ENCODE measurements at places on chromosomes 6 and 20. TPM values are rescaled to one million over a fixed set of nuclear protein-coding genes. Genes with fewer than 3 reads are reported as not detected.

The CST2 gene
- not detected for total RNA-seq

The PCNA gene
- 98.5 TPM for total RNA-seq

The CCN5 gene
- total RNA-seq: not detected

The NFATC2 gene
- 2.4 TPM for total RNA-seq

The IYD gene
- not detected for total RNA-seq

The SRC gene
- total RNA-seq: 4.1 TPM

The SLC12A5 gene
- total RNA-seq: 0.44 TPM

The TNFRSF6B gene
- 3.2 TPM for total RNA-seq

The LGSN gene
- not detected for total RNA-seq

The ARFGEF2 gene
- 36.0 TPM for total RNA-seq

The TCF15 gene
- total RNA-seq: 0.87 TPM

The SLC22A16 gene
- not detected for total RNA-seq

The ADGRF1 gene
- not detected for total RNA-seq

The FAM217A gene
- not detected for total RNA-seq

The PTPRK gene
- total RNA-seq: 78.6 TPM

The CST5 gene
- total RNA-seq: not detected

The ADGB gene
- total RNA-seq: not detected

The PTCRA gene
- not detected for total RNA-seq

The NKAPL gene
- 0.22 TPM for total RNA-seq

The KIF6 gene
- total RNA-seq: under 0.01 TPM

The C20orf204 gene
- 6.9 TPM for total RNA-seq

The PRND gene
- under 0.01 TPM for total RNA-seq

The LCA5 gene
- 2.2 TPM for total RNA-seq

The IRF4 gene
- not detected for total RNA-seq

The GMEB2 gene
- total RNA-seq: 5.4 TPM

The HLA-DQB2 gene
- total RNA-seq: not detected

The PROCR gene
- 328 TPM for total RNA-seq

The PAK5 gene
- not detected for total RNA-seq

The CPXM1 gene
- total RNA-seq: 0.22 TPM

The TXNDC5 gene
- 2,121 TPM for total RNA-seq

The TINAG gene
- not detected for total RNA-seq

The STXBP5 gene
- 13.3 TPM for total RNA-seq

The EMILIN3 gene
- not detected for total RNA-seq

The TFAP2D gene
- not detected for total RNA-seq

The SPEF1 gene
- total RNA-seq: not detected

The CTAGE9 gene
- not detected for total RNA-seq

The NKAIN4 gene
- total RNA-seq: not detected

The BPIFA1 gene
- not detected for total RNA-seq

The EYS gene
- under 0.01 TPM for total RNA-seq

The OTOR gene
- total RNA-seq: not detected

The ASIP gene
- not detected for total RNA-seq

The CALHM4 gene
- 0.22 TPM for total RNA-seq

The RING1 gene
- total RNA-seq: 14.4 TPM

The FAM209B gene
- not detected for total RNA-seq

The SLC17A3 gene
- not detected for total RNA-seq
